ENCODE measurements at places on chromosomes 12 and 14. TPM values are rescaled to one million over a fixed set of nuclear protein-coding genes. Genes with fewer than 3 reads are reported as not detected.

DNA sequence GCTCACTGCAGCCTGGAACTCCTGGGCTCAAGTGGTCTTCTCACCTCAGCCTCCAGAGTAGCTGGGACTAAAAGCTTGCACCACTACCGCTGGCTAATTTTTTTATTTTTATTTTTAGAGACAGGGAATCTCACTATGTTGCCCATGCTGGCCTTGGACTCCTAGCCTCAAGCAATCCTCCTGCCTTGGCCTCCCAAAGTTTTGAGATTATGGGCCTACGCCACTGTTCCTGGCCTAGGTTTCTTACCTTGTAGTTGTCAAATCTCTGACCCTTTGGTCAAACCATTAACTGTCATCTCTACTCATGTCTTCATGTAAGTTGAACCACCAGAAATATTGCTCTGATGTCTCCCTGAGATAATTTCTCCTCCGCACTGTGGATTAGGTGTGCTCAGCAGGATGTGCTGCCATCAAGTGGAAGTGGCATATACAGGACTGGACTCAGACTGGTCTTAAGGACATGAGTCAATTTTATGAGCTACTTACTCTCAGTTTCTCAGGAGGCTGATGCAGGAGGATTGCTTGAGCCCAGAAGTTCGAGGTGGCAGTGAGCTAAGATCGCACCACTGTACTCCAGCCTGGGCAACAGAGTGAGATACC lies 28.5 kb downstream of the ACTR6 start:
- peak; percentile 15 for DNase-seq

DNA sequence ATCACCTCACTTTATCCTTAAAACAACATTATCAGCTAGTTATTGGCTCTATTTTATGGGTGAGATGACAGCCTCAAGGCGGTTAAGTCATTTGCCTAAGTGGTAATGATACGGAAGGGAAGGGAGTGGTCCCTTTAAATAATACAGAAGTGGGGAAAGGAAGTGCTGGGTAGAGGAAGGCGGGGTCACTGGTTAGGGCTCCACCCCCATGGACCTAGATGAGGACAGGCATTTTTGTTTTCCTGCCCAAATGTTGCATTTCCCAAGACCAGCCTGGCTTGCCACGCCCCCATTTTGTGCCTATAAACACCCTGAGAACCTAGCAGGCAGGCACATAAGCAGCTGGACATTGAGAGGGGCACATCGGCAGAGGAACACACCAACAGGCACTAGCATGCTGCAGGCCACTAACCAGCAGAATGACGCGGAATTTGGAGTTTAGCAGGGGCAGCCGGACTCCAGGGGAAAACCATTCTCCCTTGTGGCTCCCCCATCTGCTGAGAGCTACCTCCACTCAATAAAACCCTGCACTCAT lies 100.9 kb downstream of the EPS8 start:
- DNase-seq: no peak

- DNase-seq: no peak
These were observed 47.8 kb downstream of the SLC41A2 start for GRCh38 chr12:104910196-104910840.

- no peak for DNase-seq
These were observed 88.1 kb upstream of the DIO3 start for GRCh38 chr14:101473045-101473729.

IL31 gene
- total RNA-seq: not detected

GRCh38 chr14:75249251-75249957 lies 29.2 kb upstream of the FOS start:
- DNase-seq: no peak

- no peak for DNase-seq
These were observed 12.9 kb downstream of the ETV6 start for GRCh38 chr12:11662369-11662768.

WNT1 gene
- not detected for total RNA-seq

FOXA1 gene
- total RNA-seq: 2.7 TPM

- no peak for DNase-seq
These were observed 26.2 kb downstream of the BEGAIN start for GRCh38 chr14:100561005-100561404.

GRCh38 chr14:70698288-70698687 lies 56.6 kb downstream of the TTC9 start:
- DNase-seq: peak; percentile 63

GRCh38 chr14:88143810-88144209 lies 138.9 kb downstream of the GPR65 start:
- DNase-seq: no peak

SERPINA12 gene
- not detected for total RNA-seq

MSRB3 gene
- 9.9 TPM for total RNA-seq

GRCh38 chr12:4141348-4142270 lies 132.0 kb upstream of the CCND2 start:
- no peak for DNase-seq

ACOT4 gene
- total RNA-seq: not detected

DNA sequence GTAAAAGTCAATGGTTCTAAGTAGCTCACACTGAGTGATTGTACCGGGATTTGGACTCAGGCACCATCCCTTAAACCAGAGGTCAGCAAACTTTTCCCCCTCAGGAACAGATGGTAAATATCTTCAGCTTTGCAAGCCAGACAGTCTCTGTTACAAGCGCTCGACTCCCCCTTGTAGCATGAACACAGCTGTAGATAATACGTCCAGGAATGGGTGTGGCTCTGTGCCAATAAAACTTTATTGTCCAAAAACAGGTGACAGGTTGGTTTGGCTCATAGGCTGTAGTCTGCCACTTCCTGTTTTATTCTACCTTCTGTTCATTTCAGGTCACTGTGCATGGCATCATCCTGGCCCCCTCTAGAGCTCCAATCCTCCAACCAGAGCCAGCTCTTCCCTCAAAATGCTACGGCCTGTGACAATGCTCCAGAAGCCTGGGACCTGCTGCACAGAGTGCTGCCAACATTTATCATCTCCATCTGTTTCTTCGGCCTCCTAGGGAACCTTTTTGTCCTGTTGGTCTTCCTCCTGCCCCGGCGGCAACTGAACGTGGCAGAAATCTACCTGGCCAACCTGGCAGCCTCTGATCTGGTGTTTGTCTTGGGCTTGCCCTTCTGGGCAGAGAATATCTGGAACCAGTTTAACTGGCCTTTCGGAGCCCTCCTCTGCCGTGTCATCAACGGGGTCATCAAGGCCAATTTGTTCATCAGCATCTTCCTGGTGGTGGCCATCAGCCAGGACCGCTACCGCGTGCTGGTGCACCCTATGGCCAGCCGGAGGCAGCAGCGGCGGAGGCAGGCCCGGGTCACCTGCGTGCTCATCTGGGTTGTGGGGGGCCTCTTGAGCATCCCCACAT lies 7.6 kb downstream of the BDKRB1 start:
- no peak for DNase-seq

DNA sequence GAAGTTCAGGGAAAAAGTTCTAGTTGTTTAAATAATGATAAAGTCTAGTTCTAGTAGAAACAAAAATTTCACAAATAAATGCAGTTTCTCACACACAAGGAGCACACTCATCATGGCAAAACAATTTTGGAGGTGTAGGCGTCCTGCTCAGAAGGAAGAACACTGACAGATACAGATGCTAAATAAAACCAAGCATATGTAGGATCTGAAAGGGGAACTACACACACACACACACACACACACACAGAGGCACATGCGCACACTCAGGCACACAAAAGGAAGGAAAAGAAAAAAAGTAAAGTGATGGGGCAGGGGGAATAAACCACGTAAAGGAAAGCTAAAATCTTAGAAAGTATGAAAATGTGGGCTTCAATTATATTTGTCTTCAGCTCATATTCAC lies 117.7 kb downstream of the SOX5 start:
- no peak for DNase-seq

DNA sequence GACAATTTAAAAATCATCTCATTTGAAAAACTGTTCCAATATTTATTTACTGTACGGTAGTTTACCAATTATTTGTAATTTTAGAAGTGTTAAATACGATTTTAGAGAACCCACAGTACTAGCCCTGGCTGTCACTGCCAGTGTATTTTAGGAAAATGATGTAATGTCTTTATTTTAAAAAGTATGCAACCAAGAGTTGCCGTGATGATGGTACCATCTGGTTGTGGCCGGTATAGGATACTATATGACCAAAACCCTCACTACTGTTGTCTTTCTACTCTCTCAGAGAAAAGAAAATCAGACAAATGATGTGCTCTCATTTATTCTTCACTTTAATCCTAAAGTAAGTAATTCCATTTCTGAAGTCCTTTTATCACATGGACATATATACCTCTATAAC lies 395.0 kb downstream of the FOXG1 start:
- DNase-seq: no peak

FLRT2 gene
- total RNA-seq: 6.7 TPM

- DNase-seq: no peak
These were observed 89.7 kb downstream of the PDE3A start for GRCh38 chr12:20458011-20458410.

GRCh38 chr14:46344327-46344937 lies 307.1 kb downstream of the RPL10L start:
- DNase-seq: peak; percentile 62

DNA sequence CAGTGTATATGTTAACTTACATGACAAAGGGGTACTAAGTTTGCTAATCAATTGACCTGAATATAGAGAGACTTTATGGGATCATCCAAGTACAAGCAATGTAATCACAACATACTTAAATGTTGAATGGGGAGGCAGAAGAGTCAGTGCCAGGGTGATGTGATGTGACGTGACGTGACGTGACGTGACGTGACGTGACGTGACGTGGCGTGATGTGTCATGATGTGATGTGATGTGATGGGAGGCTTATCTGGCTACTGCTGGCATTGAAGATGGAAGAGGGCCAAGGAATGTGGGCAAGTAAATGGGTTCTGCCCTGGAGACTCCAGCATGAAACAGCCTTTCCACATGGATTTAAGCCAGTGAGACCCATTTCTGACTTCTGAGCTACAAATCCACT lies 38.2 kb upstream of the PRB4 start:
- no peak for DNase-seq

DNA sequence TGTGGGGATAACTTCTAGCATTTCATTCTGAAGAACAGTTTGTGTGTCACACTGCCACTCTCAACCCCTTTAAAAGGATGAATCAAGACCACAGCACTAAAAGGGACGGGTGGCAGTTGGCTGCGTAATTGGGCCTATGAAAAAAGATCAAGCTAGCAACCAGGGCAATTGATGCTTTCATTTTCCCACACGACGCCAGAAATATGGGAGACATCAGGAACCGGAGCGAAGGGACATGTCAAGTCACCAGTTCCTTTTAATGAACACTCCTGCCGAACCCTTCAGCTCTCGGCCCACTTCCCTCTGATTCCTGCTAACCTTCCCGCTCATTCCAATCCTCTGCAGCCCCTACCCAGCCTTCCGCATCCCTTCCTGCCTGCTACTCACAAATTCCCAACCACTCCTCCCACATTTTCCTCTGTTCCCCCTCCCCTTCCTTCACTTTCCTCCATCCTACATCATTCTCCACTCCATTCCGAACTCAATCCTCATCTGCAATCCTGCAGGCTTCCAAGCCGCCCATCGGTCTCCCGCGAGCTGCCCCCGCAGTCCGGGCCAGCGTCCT lies 753 bp downstream of the CSRNP2 start:
- DNase-seq: peak; percentile 56

DNA sequence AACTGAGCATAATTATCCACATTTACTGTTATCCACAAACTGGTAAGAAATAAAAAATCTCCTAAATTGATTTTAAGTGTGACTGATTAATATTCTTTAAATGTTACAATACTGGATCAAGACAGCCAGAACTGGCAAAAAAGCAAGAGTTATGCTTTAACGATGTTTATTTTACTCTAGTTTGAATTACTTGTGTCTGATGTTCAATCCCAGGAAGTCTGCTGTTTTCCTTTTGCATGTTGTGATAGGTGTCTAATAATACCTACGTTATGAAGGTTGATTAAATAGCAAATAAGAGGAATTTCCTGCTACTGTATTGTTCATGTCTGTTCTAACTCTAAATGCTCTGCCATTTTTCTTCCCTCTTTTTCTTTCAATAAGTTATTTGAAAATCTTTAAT lies 34.4 kb upstream of the OTOGL start:
- no peak for DNase-seq

LALBA gene
- not detected for total RNA-seq

GSC gene
- not detected for total RNA-seq

CMA1 gene
- total RNA-seq: not detected

DNA sequence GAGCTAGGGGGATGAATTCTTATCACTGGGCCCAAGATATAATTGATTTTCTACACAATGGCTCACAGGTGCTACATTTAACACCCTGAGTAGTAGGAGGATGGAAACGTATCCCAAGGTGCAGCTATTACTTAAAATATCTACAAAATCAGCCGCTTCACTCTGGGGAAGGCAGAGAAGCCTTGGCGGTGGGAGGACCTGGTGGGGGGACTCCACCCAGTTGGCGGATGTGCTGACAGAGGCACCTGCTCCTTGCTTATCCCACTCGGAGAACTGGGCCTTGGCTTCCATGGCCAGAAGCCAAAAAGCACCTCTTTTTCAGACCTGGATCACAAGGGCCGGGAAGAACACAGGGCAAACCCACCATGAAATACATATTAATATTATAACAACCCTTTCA lies 106.3 kb downstream of the OTX2 start:
- no peak for DNase-seq

GPR162 gene
- total RNA-seq: 8.7 TPM

UBE2N gene
- 407 TPM for total RNA-seq

- no peak for DNase-seq
These were observed 20.4 kb upstream of the LRTM2 start for GRCh38 chr12:1799882-1800400.

DNA sequence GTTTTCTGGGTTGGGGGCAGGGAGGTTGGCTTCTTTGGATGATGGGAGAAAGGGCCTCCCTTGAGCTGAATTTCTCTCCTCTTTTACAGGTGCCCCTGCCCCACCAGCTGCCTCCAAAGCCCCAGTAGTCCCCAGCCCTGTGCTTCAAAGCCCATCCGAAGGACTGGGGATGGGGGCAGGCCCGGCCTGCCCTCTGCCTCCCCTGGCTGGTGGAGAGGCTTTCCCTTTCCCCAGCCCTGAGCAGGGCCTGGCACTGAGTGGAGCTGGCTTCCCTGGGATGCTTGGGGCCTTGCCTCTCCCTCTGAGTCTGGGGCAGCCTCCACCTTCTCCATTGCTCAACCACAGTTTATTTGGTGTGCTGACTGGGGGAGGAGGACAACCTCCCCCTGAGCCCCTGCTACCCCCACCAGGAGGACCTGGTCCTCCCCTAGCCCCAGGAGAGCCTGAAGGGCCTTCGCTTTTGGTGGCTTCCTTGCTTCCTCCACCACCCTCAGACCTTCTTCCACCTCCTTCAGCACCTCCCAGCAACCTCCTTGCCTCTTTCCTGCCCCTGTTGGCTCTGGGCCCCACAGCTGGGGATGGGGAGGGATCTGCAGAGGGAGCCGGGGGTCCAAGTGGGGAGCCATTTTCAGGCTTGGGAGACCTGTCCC lies 4.0 kb downstream of the MBD6 start:
- no peak for DNase-seq

AICDA gene
- not detected for total RNA-seq

- peak; percentile 6 for DNase-seq
These were observed 527.2 kb downstream of the FLRT2 start for GRCh38 chr14:86057018-86057667.

RFX4 gene
- not detected for total RNA-seq

DNA sequence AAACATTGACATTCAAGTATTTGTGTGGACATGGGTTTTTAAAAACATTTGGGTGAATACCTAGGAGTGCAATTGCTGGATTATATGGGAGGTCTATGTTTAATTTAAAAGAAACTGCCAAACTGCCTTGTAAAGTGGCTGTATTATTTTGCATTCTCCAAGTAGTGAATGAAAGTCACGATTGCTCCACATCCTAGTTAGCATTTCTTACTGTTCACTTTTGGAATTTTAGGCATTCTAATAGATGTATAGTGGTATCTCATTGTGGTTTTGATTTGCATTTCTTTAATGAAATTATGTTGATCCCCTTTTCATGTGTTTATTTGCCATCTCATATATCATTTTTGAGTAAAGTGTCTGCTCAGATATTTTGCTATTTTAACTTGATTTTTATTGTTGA lies 159.5 kb downstream of the FOXG1 start:
- DNase-seq: no peak

NTN4 gene
- 8.4 TPM for total RNA-seq

All from HT1080 (cell line).